Small intestine (tissue), 16 donors: ENCODE measurements at places on chromosomes 13 and 19. TPM values are rescaled to one million over a fixed set of nuclear protein-coding genes. Genes with fewer than 3 reads are reported as not detected.

The KLC3 gene
- not detected for polyA plus RNA-seq

The CEACAM4 gene
- polyA plus RNA-seq: not detected

The DMKN gene
- 36.9 TPM for polyA plus RNA-seq

- DNase-seq: no peak
Observed at GRCh38 chr13:26591672-26592071, 34.2 kb downstream of the WASF3 start.

DNA sequence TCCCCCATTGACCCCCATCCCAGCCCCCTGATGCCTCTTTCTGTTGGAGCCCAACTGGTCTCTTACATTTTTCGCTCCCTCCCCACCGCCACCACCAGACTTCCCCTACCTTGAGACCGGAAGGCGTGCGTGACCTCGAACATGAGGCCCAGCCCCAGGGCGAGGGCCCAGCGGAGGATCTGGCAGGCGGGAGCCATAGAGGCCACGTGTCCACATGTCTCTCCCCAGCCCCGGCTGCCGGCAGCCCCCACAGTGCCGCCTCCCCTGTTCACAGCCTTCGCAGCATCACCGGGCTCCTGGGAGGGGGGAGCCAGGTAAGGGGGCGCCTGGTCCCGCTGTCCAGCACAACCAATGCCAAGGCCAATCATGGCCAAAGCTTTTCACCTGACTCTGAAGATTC, 5.0 kb downstream of the ADAMTS10 start:
- no peak for DNase-seq

DNA sequence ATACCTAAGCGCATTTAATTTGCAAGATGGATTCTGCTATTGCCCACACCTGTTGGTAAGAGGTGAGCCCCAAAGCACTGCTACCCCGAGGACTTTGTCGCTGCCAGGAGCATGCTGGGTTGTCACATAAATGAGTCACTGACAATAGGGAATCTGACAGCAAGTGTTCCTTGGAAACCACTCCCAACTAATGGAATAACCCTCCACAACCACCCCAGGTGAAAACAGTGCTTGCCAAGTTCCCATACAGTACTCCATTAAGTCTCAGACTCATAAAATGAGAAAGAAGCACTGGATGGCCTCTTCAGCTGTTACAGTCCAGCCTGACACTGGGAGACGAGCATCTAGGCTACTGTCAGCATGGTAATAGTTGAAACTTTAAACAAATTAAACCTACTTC, 108.6 kb downstream of the EFNB2 start:
- peak; percentile 1 for DNase-seq

DNA sequence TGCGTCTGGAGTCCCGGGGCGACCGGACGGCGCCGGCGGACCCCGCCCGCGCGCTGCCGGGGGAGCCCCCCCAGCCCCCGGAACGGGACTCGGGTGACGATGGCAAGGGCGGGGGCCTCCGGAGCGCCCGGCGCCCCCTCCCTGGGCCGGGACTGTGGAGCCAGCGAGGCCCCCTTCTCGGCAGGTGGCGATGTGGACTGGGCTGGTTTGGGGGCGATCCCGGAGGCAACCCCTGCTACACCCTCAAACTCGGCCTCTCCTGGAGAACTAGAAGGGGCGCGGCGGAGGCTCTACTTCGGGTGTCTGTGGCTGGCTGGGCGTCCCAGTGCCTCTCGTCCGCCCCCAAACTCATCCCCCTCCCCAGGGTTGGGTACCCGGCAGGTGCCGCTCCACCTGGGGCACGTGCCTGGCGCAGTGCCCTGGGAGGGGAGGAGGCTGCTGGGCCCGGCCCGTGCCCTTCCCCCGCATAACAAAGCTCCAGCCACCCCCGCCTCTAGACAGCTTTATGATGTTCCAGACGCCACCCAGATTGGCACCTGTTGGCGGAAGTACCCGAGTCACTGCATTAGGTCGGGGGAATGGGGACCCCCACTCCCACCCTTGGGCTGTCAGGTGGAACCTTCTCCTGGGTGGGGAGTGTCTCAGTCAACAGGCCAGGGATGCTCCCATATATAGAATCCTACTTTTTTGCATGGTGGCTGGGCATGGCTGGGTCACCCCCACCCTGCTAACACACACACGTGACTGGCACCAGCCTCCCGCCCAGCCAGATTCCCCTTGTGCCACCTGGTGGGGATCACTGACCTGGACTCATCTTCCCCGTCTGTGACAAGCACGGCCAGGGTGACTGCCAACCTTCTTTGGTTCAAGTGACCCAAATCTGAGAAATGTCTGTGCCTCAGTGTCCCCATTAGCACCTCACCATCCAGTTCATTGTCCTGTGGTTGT, 722 bp downstream of the PKN1 start:
- DNase-seq: peak; percentile 61

DNA sequence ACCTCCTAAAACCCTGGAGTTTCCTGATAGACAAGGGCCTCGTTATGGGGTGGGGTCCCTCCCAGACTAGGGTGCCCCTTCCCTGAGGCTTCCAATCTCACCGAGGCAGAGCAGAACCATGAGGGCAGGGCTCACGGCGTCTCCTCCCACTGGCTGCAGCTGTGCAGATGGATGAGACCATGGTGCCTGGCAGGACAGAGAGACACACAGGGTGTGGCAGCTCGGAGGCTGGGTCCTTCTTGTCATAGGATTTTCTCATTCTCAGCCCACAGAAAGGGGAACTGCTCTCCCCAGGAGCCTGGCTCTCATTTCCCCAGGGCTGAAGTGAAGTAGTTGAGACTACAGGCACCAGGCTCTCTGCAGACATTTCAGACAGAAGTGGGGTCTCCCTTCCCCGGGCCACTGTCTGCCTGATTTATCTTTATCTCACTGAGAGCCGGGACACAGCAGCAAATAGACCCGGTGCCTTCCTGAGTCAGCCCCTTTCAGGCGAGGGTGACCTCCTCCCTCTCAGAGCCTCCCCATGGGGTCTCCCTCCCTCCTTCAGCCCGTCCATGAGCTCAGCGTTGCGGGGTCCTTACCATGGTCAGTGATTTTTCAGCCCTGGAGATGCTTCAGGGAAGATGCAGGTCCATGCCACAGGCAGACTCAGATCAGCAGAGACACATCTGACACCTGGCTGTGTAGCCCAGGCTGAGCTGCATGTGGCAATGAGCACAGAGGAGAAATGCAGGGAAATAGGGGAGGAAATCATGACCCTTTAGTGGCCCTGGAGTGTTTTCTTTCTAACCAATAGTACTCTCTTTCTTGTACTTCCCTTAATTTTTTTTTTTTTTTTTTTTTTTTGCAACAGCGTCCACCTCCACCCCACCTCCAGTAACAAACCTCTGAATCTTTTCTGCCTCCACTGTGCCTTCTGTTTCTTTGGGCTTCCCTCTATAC, at the start of gene LILRA5:
LILRA5 (minus strand) TSS at position 731 of the 942 bp plus-strand sequence; CDS start at position 584, 147 bp downstream.
- no peak for DNase-seq

DNA sequence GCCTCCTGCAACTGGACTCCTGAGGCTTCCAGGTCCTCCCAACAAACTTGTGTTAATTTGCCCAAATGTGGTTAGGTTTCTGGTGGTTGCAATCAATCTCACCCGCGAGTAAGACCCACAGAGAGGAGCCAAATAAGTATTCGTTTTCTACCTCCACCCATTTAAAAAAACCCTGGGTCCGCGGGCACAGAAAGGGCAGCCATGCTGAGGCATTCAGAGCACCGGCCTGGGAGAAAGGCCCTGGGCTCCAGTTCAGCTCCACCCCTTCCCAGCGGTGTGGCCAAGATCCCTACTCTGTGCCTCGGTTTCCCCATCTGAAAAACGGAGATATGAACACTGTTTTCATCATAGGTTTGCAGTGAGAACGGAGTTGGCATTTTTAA, 56.9 kb downstream of the PEPD start:
- no peak for DNase-seq

DNA sequence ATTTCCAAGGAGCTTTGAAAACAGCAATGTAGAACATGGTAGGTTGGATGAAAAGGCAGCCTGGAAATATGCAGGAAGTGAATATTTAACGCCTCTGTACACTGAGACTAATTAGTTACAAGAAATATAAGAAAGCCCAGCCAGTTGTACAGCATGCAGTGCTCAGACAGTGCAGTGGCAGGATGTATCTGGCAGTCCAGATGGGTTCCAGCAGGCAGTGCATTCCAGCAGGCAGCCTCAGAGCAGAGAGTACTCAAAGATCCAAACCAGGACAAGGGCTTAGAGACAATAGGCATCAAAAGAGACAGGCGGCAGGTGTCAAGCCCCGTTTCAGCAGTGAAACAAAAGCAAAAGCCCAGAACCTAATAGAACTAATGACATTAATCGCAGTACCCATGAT, 2776.3 kb downstream of the PCDH9 start:
- no peak for DNase-seq
